ENCODE measurements at places on chromosomes 5 and 9. TPM values are rescaled to one million over a fixed set of nuclear protein-coding genes. Genes with fewer than 3 reads are reported as not detected.

The MYO10 gene
- 265 TPM for total RNA-seq

The CCDC171 gene
- 5.0 TPM for total RNA-seq

The STPG3 gene
- total RNA-seq, result not detected

The PTTG1 gene
- total RNA-seq, result 153 TPM

The SMIM3 gene
- total RNA-seq, result 110 TPM

The DOCK8 gene
- total RNA-seq, result not detected

The CCL21 gene
- not detected for total RNA-seq

The CCL19 gene
- not detected for total RNA-seq

The FGF10 gene
- total RNA-seq, result not detected

The ZNF454 gene
- total RNA-seq, result 2.0 TPM

The FBP2 gene
- not detected for total RNA-seq

Data from placental pericyte (primary cell).